RPMI7951 (cell line): ENCODE measurements at places on chromosomes 3 and 15.
A peak's percentile ranks its signal among the peaks of the same experiment; 100 is the strongest.

DNA sequence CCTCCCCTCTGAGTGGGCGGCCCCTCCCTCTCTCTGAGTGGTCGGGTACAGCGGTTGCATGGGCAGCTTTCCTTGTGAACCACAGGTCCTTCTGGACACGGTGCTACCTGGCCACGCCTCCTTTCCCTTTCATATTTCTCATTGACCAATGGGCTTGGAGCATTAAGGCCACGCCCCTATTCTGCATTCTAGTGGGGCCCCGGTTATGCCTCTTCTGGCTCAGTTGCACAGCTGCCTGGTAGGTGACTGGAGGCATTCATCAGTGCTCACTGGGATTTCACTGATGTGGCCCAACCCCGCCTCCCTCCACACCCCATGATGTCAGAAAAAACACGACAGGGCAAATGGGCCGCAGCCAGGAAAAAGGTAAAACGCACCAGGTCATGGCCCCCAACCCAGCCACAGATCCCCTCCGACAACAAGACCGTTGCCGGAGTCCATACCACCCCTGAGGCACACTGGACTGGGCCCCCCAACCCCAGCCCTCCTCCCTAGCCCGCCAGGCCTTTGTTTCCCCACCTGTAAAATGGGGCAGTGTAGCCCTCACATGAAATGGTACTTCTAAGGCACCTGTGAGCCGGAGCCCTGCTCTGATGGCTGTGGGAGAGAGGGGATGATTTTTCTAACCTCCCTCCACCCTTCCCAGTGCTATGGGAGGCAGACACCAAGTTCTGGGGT is 26.3 kb downstream of the NGRN start:
- peak; percentile 26 for DNase-seq

DNA sequence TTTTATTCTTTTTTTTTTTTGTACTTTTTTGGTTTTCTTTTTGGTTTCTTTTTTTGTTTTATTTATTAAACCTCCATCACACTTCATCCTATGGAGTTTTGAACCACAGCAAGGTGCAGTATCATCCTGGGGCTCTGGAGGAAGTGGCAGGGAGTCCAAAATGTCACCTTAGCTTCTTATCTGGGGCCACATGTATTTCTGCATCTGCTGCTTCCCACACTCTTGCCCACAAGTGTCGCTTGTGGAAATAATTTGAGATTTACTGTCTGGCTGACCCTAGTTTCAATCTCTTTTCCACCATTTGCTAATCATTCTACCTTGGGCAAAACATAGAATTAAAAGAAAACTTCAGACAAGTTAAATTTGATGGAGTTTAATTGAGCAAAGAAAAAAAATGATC is 6.4 kb downstream of the OPA1 start:
- no peak for DNase-seq

GRCh38 chr15:92170897-92171296 is 222.8 kb upstream of the ST8SIA2 start:
- no peak for DNase-seq

- peak; percentile 41 for DNase-seq
These were observed 5.1 kb upstream of the KLHL40 start for GRCh38 chr3:42680271-42680670.

DNA sequence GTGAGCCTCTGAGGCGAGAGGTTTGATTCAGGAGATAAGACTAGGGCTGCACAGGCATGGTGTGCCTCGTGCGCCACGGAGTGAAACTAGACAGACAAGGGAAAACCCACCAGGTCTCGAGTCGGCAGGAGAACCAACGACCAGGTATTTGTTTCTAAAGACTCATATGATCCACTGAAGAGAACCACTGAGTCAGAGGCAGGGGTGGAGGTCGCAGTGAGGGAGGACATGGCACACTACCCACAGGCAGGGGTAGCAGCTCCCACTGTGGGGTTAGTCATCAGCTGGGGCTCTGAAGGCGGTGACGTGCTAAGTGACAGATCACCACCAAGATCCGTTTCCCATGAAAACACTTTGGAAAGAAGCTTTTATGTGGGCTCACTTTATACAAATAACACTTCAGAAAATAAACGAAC is 45.7 kb downstream of the CHSY1 start:
- DNase-seq = peak; percentile 74

GRCh38 chr3:28841441-28841840 is 439.4 kb upstream of the RBMS3 start:
- DNase-seq = no peak

DNA sequence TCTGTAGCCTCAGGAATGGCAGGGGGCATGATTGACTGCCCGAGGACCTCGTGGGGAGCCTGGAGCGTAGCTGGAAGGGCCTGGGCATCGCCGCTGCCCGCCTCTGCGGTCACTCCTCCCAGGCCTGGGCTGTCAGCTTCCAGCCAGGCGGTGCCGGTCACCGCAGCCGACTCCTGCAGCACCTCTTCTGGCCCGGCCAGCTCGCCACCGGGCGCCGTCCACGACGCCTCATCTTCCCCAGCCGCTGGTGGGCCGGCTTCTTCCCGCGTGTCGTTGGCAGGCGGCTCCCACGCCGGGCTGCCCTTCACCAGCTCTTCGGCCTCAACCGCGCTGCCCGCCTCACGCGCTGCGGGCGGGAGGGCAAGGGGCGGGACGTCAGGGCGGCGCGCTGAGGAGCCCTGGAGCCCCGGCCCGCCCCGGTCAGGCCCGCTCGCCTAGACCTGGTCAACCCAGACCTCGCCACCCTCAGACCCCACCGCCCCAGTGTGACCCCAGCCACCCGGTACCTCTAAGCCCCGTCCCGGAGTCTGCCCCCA is 1.0 kb downstream of the CSPG5 start:
- peak; percentile 15 for DNase-seq

DNA sequence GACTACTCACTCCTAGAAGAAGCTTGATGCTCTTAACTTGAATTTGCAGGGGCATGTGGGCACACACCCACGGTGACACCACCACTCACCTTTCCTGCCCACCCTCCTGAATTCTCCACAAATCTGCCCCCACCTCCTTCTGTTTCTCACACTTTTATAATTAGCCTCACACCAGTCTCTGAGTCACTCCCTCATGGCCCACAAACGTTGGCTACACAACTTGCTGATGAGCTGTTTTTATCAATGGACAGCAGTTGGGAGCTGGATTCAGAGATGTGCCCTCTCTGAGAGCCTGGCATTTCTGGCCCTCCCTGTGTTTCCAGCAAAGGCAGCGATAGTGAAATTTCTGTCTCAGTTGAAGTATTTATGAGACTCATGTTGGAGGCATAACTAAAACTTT is 1.3 kb downstream of the COLQ start:
- no peak for DNase-seq

DNA sequence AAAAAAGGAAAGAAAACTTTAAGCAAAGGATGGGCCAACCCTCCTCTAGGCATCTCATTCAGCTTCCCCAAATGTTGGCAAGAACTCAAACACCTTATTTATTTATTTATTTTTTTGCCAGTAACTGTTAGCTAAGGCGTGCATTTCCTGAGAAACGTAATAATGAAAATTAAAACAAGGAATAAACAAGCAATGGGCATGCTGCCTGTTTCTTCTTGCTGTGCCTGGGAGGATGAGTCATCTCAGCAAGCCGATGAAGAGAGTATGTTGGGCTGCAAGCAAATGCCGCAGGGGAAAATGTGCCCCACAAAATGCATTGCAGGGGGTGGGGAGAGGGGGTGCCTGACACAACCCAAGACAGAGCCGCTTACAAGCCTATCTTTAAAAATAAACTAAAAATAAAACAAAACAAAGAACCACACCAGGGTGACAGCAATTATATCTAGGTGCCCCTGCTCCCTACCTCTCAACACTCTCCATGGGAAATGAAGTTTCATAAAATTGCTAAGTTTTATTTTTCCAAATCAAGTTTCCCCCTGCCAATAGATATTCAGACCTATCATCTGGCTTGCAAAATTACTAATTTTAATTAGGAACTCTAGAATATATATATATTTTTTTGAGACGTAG is 40.3 kb downstream of the EIF4E3 start:
- peak; percentile 91 for DNase-seq

GRCh38 chr15:45242289-45242688 is 9.7 kb upstream of the SLC28A2 start:
- peak; percentile 15 for DNase-seq

GRCh38 chr15:65082303-65082953 is 5.9 kb downstream of the KBTBD13 start:
- no peak for DNase-seq

DNA sequence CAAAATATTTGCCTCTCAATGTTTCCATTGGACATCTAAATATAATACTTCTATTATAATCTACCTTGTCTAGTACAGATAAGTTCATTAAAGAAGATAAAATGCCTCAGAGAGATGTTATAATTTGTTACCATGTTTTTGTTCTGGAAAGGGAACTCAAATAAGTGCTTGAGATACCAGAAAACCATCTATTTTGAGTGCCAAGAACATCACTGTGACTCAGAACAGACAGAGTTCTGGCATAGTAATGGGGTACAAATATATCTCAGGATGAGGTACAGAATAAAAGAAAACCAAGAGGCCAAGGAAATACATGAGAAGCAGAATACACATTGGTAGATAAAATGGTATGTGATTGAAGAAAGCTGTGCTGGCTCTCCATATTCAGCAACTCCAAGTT is 58.9 kb downstream of the IMPG2 start:
- DNase-seq = no peak

DNA sequence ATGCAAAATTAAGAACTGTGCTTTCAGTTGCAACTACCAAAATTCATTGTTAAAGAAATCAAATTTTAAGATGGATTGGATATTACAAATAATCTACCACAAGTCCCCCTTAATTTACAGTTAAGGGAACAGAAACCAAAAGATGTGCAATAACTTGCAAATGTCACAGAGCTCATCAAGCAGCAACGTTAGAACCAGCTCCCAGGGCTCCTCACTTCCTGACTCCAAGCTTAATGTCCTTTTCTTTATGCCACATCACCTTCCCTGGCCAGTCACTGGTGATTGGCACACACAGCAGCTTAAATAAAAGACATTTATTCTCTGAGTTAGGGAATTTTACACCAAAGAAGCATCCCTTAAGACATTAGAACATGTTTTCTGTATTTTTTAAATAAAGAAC is 159.7 kb downstream of the RSL24D1 start:
- DNase-seq = no peak

DNA sequence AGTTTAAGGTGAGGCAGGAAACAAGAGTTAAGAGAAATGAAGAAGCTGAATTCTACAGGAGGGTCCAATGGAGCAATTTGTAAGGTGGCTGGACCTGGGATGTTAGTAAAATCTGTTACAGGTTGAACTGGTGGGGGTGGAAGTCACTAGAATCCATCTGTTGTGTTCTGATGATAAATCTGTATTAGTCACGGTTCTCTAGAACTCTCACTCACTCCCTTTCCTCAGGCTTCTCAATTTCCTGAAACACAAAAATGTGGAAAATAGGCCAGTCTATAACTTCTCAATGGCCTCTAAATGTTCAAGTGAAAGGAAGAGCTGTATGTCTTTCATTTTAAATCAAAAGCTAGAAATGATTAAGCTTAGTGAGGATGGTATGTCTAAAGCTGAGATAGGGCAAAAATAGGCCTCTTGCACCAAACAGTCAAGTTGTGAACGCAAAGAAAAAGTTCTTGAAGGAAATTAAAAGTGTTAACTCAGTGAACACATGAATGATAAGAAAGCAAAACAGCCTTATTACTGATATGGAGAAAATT is 180.2 kb upstream of the CBLB start:
- peak; percentile 16 for DNase-seq

GRCh38 chr3:12869035-12869621 is 27.8 kb upstream of the RPL32 start:
- no peak for DNase-seq

- DNase-seq = peak; percentile 9
These were observed 252.8 kb downstream of the IGSF11 start for GRCh38 chr3:118781839-118782238.

DNA sequence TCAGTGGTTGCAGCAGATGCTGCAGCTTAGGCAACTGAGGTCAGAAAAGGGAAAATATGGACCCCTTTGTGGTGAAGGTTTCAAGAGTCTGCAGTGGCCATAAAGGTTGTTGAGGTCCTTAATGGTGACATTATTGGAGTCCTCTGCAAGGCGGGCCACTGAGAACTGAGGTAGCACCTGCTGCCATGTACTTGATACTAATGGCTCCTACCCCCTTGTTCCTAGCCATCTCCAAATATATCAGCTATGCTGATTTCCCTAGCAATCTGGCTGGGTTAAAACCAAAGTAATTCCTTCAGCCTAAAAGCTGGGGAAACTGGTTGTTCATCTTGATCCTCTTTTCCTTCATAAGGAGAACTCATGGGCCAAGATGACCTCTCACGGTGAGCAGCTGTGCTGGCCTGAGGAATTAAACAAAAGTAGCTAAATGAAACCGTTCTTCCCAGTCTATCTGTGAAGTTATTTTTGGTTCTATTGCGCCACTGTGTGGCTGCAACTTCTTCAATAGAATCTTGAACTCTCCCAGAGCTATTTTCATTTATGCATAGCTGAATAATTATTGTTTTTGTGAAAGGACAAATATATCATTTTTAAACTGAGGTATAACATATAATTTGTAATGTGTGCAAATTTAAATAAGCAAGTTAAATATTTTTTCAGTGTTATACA is 76.1 kb upstream of the PLSCR4 start:
- peak; percentile 63 for DNase-seq

DNA sequence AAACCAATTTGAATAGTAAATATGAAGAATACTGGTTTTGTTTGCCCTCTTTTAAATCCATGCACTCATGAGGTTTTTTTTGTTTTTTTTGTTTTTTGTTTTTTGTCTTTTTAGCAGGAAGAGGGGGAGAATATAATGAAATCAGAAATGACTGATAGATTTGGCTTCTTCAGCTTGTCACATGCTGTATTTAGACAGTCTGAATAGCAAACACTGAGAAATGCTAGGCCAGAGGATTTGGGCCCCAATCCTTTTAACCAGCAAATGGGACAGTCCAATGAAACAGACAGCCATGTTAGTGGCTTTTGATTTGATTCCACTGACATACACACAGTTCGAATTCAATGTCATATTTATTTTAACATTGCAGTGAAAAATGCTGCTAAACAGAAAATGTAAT is 14.2 kb upstream of the CEP152 start:
- no peak for DNase-seq

GRCh38 chr3:3201611-3202010 is 22.1 kb upstream of the CRBN start:
- DNase-seq = no peak

- DNase-seq = no peak
These were observed 530.8 kb downstream of the SHQ1 start for GRCh38 chr3:72317491-72317890.

- peak; percentile 70 for DNase-seq
These were observed 757.0 kb upstream of the NECTIN3 start for GRCh38 chr3:110314512-110315114.

DNA sequence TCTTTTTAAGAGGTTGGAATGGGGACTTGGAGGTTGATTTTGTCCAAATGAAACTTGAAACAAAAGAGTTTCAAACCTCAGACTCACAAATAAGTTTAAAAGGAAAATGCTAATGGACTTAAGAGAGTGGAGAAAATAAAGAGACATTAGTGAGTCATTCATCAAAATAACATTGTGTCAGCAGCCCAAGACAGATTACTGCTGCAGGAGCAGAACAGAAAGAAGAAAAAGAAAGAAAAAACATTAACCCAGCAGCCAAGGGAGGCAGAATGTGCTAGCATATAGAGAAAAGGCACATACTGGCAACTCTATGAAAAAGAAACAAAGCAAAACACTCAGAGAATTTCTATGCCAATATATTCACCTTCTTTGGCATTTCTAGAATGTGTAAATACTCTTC is 42.6 kb downstream of the ADAMTS9 start:
- no peak for DNase-seq
